ENCODE measurements at places on chromosomes 12 and 14.
A peak's percentile ranks its signal among the peaks of the same experiment; 100 is the strongest.

GRCh38 chr14:70670992-70671651 lies 29.4 kb downstream of the TTC9 start:
- no peak for DNase-seq

DNA sequence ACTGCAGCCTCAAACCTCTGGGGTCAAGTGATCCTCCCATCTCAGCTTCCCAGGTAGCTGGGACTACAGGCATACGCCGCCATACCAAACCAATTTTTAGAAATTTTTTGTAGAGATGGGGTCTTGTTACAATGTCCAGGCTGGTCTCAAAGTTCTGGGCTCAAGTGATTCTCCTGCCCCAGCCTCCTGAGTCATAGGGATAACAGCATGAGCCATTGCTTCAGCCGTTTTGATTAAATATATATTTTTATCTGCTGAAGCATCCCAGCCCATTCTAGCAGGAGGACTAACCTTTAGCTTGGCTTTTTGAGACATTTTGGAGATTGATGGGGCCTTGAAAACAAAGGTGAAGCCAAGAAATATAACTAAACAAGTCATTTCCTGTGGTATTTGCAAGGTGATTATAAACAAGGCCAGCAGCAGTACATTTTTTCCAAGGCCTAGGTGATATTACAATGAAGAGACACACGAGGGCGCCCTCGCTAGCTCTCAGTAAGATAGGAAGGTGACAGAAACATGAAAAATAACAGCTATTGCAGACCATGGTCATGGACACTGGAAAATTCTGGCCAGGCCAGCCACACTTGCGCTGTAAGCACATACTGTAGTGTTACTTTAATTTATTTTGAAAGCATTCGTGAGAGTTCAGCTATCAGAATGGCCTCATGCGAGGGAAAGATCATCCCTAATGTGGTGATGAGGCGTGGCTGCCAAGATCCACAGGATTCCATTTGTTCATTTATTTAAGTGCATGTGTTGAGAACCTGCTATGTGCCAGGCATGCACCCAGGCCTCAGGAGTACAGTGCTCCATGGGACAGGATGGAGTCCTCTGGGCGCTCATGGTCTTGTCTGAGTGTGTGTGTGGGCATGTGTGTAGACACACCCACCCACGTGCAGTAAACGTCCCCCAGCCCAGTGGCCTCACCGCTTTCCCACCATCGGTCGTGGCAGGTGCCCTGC lies 63.5 kb downstream of the DGLUCY start:
- DNase-seq, result peak; percentile 33

DNA sequence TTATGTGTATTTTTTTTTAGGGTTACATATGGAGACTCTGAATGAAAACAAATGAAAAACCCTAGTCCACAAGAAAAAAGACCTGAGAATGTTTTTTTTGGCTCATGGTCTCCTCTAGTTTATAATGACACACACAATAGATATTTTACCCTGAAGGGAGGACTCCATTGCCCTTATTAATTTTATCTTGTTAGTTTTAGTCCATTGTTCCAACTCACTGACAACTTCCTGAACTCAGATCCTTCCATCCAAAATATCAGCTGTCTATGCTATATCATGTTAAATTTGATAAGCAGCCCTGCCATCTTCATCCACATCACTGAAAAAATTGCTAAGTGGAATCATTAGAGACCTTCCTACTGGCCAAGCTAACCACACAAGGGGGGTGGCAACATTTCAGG lies 232.1 kb downstream of the MON2 start:
- DNase-seq, result no peak

DNA sequence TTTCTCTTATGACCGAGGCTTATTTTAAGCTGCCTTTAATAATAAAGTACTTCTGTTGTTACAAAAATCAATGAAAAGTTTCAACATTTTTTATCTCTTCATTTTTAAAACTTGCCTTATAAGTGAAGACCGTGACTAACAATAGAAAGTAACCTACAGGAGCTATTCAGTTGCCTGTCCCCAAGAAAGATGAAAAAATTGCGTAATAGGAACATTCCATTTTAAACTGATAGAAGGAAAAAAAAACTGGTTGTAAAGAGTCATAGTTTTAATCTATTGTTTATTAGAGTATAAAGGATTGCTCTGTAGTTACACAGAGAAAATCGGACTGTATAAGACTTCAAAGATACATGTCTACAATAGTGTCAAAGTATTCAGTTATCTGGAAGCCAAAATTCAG lies 83.3 kb downstream of the DAAM1 start:
- no peak for DNase-seq

DNA sequence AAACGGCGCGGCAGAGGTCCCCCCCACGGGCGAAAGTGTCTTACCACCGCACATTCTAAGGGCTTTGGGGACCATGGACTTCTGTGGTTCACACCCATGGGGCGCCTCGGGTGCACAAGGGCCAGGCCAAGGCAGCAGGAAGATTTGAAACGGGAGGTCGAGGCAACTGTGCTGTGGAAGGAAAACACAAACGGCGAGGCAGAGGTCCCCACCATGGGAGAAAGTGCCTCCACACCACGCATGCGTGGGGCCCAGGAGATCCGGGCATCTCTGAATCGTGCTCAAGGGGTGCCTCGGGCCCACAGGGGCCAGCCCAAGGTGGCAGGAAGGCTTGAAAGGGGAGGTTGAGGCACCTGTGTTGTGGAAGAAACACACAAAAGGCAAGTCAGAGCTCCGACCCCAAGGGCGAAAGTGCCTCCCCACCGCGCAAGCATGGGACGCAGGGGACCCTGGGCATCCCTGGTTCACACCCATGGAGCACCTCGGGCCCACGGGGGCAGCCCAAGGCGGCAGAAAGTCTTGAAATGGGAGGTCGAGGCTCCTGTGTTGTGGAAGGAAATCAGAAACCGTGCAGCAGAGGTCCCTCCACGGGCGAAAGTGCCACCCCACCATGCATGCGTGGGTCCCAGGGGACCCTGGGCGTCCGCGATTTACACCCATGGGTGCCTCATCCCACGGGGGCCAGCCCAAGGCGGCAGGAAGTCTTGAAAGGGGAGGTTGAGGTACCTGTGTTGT lies 371.0 kb downstream of the ALG10 start:
- no peak for DNase-seq

DNA sequence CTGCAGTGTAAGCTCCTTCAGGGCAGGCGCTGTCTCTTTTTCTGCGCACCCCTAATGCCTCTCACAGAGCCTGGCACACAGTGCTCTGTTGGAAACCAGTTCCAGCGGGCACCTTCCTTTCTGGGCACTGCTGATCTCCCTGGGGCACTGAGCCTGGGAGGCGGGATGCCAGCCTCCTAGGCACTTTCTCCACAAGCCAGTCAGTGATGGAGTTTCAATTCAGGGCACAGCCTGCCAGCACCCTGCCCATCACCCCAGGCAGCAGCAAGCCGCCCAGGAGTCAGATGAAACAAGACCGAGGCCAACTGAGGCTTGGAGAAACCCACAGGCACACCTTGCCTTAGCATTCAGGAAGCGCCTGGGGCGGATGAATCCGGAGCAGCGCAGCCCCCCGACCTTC lies 5.7 kb upstream of the CTDSP2 start:
- no peak for DNase-seq

- no peak for DNase-seq
Measured at GRCh38 chr14:52660832-52661231, 34.5 kb downstream of the ERO1A start.

DNA sequence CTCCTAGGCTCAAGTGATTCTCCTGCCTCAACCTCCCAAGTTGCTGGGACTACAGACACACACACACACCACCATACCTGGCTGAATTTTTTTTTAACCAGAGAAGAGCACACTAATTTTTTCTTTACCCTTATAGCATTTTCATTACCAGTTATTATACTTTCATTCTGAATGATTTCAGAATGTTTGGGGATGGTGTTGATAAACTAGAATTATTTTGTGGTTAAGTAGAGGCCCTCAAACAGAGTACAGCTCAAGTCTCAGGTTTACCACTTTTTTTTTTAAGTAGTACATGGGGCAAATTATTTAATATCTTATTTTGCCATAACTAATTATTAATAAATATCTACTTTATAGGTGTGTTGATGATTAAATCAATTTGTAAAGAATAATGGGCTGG lies 86.6 kb downstream of the FUT8 start:
- DNase-seq, result no peak

DNA sequence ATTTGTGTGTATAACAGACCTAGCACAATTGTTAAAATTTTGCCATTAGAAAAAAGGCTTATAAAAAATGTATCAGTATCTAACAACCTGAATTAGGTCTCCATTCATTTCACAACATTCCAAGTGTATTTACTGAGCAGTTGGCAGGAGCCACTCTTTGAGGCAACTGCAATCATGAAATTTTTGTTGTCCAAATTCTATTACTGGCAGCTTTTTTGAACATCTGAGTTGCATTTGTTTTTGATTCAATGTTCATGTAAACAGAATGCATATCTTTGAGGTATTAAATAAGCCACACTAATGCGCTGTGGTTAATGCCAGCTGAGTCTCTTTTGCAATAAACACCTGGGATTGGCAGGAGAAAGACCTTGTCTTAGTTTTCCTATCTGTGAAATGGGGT lies 8.7 kb downstream of the KITLG start:
- DNase-seq, result no peak

GRCh38 chr12:118397708-118398440 lies 21.5 kb downstream of the SUDS3 start:
- no peak for DNase-seq

- DNase-seq, result no peak
Measured at GRCh38 chr14:63508033-63508432, 35.1 kb downstream of the PPP2R5E start.

GRCh38 chr14:22231018-22231417 lies 358.0 kb downstream of the DAD1 start:
- DNase-seq, result no peak

GRCh38 chr12:58169826-58170225 lies 228.5 kb downstream of the ATP23 start:
- DNase-seq, result no peak

DNA sequence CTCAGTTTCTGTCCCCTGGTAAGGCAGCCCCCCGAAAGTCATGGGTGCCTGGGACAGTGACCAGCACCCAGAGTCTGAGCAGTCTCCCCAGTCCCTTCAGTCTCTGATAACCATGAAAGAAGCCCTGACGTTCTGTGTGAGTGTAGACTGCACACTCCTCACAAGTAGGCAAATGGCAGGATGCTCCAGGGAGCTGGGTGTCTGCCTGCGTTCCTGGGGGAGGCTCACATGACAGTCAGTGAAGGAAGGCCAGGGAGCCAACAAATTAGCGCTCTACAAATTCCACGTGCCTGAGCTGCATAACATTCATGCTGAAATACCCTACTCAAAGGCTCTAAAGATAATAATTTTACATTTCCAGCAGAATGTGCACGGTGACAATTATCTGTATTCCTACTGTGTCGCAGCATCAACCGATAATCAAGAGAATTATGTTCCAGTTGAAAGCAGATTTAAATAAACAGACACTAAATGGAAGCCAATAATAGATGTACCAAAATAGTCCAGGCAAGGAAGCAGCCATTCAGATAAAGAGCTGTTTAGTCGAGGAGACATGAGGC lies 56.3 kb downstream of the ASCL1 start:
- no peak for DNase-seq

- peak; percentile 30 for DNase-seq
Measured at GRCh38 chr12:6345319-6346091, 3.6 kb upstream of the TNFRSF1A start.

Measured in T-helper 22 cell (primary cell).